ENCODE measurements at places on chromosomes 11 and 22.

DNA sequence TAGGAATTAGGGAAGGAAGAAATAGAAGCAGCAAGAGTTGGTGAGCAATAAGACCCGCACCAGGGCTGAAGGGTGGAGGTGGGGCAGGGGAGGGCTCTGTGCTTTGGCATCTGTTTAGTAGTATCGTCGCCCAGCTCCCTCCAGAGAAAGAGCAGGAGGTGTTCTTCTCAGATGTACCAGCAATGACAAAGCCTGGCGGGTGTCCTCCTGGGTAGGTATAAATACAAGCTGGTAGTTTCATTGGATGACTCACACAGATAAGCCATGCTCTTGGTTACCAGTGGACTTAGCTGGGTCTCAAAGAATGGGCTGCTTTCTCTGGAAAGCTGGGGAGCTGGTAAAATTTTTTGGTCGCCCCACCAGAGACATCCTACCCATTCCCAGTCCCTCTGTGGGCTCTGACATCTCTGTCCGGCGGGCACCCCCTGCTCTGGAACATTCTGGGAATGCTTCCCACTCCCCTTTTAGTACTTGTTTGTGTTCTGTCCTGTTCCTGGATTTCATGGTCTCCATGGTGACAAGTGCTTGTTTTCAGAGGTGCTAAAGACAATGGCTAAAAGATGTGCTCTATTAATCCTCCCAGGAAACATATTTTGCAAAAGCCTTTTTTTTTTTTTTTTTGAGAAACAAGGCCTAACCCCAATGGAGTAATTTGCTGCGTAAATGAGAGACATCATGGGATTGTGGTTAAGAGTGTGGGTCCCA lies 15.4 kb upstream of the TUBA8 start:
- DNase-seq: no peak

DNA sequence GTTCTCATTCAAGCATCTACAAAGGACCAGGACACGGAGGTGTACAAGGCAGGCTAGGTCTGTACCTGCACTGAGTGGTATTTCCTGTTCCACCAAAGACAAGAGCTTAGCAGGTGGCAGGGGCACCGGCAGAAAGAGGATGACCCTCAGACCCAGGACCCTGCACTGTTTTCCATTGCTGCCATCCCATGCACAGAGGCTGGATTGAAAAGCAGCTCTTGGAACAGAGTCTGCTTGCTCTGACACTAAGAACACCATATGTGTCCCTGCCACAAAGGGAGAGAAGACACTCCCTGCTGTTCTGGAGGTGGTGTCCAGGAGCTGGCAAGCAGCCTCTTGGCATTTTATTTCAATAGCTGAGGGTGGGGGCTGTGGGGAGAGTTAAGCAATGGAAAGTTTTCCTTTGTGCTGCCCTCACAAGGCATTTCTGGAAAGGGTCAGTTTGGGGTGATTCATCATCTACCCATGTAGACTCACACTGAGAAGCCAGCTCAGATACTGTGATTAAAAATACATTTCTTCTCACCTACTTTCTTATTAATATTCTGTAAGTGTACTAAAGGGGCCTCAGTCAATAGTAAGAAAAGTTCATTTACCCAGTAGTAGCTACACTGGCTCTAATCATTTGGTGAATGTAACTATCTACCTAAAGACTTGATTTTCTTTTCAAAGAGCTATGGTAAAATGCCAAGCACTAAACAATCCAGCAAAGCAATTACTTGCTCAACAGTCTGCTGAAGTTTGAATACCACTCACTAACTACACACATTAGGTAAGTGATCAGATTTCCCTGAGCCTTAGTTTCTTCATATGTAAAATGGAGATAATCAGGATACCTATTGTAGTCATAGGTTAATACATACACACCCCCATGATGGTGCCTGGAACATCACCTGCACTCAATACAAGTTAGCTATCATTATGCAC lies 55.2 kb downstream of the SLC1A2 start:
- no peak for DNase-seq

DNA sequence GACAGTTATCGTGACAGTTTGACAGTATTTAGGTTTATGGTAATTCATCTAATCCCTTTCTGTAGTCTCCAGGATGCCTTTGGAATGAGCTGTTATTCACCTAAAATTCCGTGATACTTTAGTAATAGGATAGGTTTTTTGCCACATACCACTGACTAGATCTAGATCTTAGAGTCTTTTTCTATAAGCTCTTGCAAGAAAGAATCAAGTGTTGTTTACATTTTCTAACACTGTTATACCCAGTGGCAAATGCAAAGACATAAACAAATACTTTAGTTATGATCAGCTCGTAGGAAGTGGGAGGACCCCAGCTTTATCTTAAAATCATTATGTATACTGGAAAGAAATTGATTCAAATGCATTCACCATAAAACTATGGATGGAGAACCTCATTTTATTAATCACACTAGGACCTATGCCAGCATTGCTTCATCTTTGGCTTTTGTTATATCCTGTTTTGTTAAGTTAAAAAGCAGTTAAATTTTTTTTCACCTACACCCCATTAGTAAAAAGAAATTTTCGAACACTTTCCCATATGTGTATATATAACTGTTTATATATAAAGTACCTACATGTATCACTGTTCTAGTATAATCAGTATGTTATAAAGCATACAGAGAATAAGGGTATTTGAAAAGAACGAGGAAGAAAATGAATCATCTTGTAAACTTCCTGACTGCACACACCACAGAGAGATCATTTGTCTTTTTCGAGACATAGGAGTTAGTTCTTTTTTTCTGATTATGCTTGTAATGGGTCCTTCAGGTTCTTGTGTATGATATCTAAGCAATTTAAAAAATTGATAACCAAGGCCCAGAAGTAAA lies 60.9 kb downstream of the PDHX start:
- DNase-seq: no peak

DNA sequence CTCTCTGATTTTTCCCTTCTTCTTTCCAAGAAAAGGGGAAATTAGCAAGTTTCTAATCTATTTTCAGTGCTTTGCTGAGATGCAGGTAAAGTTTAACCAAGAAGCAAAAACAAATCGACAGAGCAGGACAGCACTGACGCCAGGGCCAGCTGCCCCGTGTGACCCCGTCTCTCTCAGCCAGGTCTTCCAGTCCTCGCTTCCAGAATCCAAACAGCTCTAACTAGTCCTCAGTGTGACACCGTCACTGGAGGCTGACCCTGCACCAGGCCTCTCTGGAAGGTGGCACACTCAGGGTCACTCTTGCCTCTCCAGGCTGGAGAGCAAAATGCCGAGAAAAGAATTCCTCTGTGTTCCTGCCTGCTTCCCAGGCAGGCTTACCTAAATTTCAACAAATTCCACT lies 44.8 kb downstream of the SHANK2 start:
- DNase-seq: no peak

DNA sequence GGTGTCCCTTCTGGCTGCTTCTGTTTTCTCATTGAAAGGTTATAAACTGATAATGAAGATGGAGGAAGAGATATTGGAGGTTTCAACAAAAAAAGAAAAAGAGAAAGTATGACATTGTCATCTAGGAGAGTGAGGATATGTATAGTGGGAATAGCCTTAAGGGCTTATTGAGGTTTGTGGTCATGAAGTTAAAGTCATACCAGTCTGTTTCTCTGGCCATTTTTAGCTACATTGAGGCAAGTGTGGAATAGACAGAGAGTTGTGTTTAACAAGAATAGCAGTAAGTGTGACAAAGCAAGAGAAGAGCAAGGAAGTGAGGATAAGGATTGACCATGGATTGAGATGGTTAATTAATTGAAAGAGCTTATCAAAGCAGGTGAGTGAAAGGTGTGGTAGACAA lies 110.4 kb downstream of the ELP4 start:
- no peak for DNase-seq

GRCh38 chr11:128735935-128736605 lies 42.2 kb downstream of the FLI1 start:
- DNase-seq: no peak

DNA sequence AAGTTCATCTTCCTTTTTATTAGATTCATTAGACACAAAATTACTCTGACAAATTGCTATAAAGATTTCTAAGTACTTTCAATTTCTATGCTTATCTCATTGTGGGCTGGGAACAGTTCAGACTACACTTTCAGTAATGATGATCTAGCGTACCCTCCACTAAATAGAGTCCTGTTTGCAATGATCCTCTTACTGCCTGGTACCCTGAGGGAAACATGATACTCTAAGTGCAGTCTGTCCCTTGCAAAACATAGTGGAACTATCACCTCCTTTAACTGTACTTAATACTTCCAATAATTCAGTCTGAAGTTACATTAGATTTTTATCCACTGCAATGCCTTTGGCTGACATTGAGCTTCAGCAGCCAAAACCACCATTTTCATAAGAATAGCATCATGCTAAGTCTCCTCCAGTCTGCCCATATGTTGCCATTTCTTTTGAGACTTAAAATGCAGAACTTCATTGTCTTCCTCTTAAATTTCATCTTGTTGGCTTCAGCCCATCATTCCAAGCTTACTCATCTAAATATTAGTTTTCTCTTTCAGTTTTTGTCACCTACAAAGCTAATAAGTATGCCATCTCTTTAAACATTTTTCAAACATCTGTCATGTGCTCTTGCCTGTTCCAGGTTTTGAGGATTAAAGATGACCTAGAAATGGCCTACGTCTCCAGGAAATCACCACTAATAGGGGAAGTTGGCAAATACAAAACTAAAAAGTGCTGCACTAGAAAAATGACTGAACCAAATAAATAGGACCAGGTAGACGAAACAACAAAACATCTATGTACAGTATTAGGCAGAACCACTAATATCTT lies 55.5 kb downstream of the PAK1 start:
- DNase-seq: no peak

DNA sequence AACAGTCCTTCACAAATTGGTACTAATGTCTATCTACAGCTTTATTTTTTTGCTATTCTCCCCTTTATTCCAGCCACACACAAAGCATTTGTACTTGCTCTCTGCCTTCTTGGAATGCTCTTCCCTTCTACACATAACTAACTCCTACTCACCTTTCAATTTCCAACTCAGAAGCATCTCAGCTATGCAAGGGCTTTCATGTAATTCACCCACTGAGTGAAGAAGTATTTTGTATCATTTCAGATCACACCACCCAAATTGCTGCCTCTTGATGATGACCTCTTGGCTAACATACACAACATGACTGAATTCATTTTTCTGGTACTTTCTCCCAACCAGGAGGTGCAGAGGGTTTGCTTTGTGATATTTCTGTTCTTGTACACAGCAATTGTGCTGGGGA lies at the start of gene OR4X2:
Gene OR4X2, plus strand, starts transcription at position 301 of the 400 bp plus-strand sequence. Its CDS starts 0 bp downstream, at position 301.
- no peak for DNase-seq

- DNase-seq: no peak
These were observed 90.7 kb downstream of the RTL6 start for GRCh38 chr22:44407171-44407986.

DNA sequence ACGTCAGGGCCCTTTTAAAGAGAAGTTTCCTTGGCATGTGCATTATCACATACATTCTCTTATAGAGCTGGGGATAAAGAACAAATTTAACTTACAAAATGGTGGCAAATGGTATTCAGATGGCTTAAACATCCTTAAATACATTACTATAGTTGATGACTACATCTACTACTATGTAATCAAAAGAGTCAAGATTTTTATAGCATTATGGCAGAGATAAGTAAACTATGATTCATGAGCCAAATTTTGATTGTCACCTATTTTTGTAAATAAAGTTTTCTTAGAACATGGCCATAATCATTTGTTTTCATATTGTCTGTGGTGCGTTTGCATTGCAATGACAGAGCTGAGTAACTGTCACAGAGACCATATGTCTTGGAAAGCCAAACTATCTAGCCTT lies 1188.6 kb upstream of the TENM4 start:
- no peak for DNase-seq

DNA sequence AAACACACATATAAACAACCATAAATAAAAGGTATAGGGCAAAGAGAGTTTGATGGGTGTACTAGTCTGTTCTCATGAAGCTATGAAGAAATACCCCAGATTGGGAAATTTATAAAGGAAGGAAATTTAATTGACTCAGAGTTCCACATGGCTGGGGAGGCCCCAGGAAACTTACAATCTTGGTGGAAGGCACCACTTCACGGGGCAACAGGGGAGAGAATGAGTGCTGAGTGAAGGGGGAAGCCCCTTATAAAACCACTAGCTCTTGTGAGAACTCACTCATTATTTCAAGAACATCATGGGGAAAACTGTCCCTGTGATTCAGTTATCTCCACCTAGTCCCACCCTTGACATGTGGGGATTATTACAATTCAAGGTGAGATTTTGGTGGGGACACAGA lies 385.9 kb upstream of the ANO5 start:
- DNase-seq: no peak

- DNase-seq: peak; percentile 85
These were observed 7.2 kb downstream of the KCNK7 start for GRCh38 chr11:65588199-65589054.

DNA sequence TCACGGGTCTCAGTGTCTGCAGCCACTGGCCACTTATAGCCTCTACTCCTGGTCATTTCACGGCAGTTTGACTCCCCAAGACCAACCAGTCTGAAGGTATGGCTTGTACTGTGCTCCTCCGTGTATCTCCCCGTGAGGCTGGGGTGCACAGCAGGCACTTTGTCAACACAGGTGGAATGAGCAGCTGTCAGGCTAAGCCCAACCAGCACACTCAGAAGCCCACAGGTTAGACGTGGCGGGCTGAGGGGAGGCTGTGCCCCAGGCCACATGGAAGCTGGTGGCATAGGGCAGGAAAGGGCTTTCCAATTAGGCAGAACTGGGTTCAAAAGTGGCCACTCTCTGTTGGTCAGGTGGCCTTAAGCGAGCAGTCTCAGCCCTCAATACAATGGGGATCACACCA lies 7.0 kb downstream of the TP53I11 start:
- DNase-seq: no peak

DNA sequence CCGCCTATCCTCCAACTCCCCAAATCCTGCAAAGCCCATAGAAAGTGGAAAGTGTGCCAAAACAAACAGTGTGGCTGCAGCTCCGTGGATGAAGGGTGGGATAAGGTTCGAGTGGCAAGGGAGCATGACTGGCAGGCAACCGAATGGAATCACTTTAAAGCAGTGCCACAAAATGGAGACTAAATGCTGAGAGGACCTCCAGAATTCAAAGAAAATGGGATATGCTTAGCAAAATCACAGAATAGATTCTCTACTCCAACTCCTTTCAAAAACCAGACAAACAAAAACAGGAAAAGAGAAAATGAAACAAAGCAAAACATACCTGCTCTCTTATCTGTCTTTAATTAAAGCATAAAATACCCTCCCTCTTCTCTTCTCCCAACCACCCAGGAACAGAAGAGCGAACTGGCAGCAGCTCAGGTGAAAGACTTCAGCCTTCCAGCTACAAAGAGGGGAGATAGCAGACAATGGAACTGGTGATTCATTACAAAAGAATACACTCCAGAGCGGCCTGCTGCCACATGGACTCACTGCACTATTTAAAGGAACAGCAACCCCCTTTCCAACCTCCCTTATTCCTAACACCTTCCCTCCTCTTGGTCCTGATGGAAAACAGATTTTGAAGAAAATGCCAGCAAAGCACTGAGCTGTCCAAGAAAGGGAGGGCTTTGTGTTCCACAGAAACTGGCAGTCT lies 118.5 kb downstream of the APOL5 start:
- DNase-seq: no peak

GRCh38 chr11:66881927-66882452 lies 25.1 kb downstream of the LRFN4 start:
- DNase-seq: no peak

GRCh38 chr22:27146866-27147633 lies 489.7 kb downstream of the MIAT start:
- no peak for DNase-seq

- DNase-seq: no peak
These were observed 8.5 kb upstream of the CCDC34 start for GRCh38 chr11:27371489-27371888.
